ENCODE measurements at places on chromosomes 13 and 19.
A peak's percentile ranks its signal among the peaks of the same experiment; 100 is the strongest.

DNA sequence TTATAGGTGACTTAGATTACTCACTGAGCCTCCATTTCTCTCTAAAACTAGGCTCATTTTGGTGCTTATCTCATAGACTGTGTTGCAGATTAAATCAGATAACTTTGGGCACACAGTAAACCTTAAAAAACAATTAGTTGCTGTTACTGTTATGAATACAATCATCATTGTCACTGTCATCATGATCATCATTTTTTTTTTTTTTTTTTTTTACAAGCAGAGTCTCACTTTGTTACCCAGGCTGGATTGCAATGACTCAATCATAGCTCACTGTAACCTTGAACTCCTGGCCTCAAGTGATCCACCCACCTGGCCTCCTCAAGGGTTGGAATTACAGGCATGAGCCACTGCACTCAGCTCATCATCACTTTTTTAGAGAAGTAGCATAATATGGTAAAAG lies 60.0 kb downstream of the VWA8 start:
- no peak for DNase-seq

GRCh38 chr13:113967206-113967720 lies 6.6 kb downstream of the C13orf46 start:
- DNase-seq: no peak

- peak; percentile 83 for DNase-seq
Observed at GRCh38 chr19:46661735-46662592, 982 bp upstream of the DACT3 start.

GRCh38 chr13:31224174-31224669 lies 24.4 kb downstream of the B3GLCT start:
- no peak for DNase-seq

GRCh38 chr13:111344471-111345191 lies 24.2 kb downstream of the TEX29 start:
- no peak for DNase-seq

DNA sequence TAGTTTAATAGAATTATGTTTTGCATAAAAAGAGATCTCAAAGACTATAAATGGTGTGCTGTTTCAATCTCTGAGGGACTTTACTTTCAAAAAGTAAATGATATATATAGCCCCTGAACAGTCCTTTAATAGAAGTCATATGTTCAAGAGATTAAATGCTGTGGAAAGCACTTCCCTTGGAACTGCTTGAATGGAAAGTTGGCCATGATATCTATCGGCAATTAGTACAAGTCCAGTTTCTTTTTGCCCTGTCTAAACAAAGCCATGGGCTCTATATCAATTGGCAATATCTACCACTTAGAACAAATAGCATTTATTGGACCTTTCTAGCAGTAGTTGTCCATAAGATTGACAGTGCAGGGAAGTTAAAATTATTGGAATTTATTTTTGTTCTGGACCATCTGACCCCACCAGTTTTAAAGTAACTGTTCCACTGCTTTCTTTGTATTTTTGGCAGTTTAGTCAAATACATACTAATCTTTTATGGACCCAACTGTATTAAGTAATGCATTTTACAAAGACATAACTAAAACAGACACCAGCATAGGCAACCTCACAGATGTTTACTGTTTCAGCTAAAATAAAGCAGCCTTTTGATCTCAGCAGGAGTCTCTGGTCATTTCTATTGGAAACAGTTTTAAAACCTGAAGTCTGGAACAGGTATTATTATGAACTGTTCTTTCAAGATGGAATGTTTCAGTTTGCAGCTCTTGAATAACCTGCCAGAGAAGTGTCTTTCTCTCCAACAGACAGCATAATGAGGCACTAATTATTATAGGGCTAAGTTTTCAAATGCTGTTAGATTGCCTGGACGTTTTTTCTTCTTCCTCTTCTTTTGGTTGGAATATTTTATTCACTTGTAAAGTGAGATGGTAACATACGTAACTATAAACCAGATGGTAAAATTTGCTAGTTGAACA lies 282.6 kb downstream of the DCLK1 start:
- no peak for DNase-seq

GRCh38 chr13:33251131-33251661 lies 34.4 kb downstream of the STARD13 start:
- peak; percentile 74 for DNase-seq

DNA sequence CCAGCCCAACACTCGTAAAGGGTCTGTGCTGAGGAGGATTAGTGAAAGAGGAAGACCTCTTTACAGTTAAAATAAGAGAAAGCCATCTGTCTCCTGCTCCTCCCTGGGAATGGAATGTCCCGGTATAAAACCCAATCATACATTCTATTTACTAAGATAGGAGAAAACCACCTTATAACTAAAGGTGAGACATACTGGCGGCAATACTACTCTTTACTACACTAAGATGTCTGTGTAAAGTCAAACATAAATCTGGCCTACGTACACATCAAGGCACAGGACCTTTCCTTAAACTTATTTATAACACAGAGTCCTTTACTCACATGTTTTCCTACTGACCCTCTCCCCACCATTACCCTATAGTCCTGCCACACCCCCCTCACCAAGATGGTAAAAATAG lies 3.3 kb downstream of the ZNF350 start:
- DNase-seq: no peak

- DNase-seq: peak; percentile 60
Observed at GRCh38 chr19:3075605-3076431, 13.5 kb upstream of the TLE5 start.

DNA sequence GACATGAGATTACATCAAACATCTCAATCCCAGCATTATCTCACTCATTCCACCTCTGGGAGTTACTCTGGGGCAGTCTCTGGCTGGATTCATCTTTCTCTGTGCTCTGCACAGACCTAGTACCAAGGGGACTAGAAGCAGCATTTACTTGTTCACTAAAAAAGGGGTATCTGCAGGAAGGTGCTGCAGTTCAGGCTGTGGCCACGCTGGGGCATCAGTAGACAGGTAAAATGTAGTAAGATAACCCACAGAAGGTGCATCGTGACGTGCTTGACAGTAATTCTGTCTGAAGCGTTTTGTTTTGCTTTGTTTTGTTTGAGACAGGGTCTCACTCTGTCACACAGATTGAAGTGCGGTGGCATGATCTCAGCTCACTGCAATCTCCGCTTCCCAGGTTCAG lies 29.3 kb downstream of the ZNF564 start:
- DNase-seq: no peak
